ENCODE measurements at places on chromosomes 1 and 21. TPM values are rescaled to one million over a fixed set of nuclear protein-coding genes. Genes with fewer than 3 reads are reported as not detected.

The LCE3D gene
- not detected for total RNA-seq

- no peak overlapping the region for H3K4me3 ChIP-seq
- no peaks in the 10 kb centered on the region for H3K27me3 ChIP-seq
- no peak for DNase-seq
- H3K36me3 ChIP-seq, result no peaks in the 10 kb centered on the region
- no peak overlapping the region for H3K27ac ChIP-seq
These were observed 36.0 kb upstream of the TENT5C start for GRCh38 chr1:117569856-117570255.

- no peak for DNase-seq
- H3K36me3 ChIP-seq, result peaks cover 95% of the 10 kb centered on the region
- peaks cover 23% of the 10 kb centered on the region for H3K4me1 ChIP-seq
- H3K27me3 ChIP-seq, result no peaks in the 10 kb centered on the region
- no peak overlapping the region for H3K4me3 ChIP-seq
These were observed 120.6 kb upstream of the IFFO2 start for GRCh38 chr1:19076841-19077616.

- no peaks in the 10 kb centered on the region for H3K36me3 ChIP-seq
- H3K27ac ChIP-seq, result no peak overlapping the region
- H3K27me3 ChIP-seq, result no peaks in the 10 kb centered on the region
- H3K4me3 ChIP-seq, result no peak overlapping the region
- H3K4me1 ChIP-seq, result no peaks in the 10 kb centered on the region
These were observed 718.6 kb downstream of the AMY1C start for GRCh38 chr1:104468282-104468681.

GRCh38 chr1:78491451-78492071 is 787 bp downstream of the PTGFR start:
- DNase-seq, result peak; percentile 59
- H3K27me3 ChIP-seq, result no peaks in the 10 kb centered on the region
- H3K4me1 ChIP-seq, result peaks cover 8% of the 10 kb centered on the region
- H3K27ac ChIP-seq, result no peak overlapping the region
- peak overlapping the region; percentile 58 for H3K4me3 ChIP-seq
- H3K36me3 ChIP-seq, result no peaks in the 10 kb centered on the region

GRCh38 chr1:183567584-183567983 is 22.7 kb downstream of the NCF2 start:
- no peaks in the 10 kb centered on the region for H3K27me3 ChIP-seq
- no peaks in the 10 kb centered on the region for H3K4me1 ChIP-seq
- H3K36me3 ChIP-seq, result peaks cover 7% of the 10 kb centered on the region

Data from upper lobe of left lung (tissue), 6 donors.